ENCODE measurements at places on chromosomes 16 and 17.

DNA sequence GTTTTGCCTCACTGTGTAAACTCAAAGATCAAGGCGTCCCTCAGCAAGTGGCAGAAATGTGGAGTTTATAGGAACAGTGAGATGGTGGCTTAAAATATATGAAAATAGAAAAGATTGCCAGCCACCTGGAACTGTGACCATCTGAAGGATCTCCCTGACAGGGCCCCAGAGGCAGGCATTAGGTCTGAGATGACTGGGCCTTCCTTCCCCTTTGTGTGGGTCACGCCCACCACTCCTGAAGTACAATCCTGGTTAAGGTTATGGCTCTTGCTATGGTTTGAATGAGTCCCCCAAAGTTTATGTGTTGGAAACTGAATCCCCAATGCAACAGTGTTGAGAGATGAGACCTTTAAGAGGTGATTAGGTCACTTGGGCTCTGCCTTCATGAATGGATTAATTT, 6.4 kb downstream of the ST6GALNAC2 start:
- no peak for DNase-seq

GRCh38 chr17:76005263-76006149, 4.9 kb downstream of the CDK3 start:
- DNase-seq = no peak

DNA sequence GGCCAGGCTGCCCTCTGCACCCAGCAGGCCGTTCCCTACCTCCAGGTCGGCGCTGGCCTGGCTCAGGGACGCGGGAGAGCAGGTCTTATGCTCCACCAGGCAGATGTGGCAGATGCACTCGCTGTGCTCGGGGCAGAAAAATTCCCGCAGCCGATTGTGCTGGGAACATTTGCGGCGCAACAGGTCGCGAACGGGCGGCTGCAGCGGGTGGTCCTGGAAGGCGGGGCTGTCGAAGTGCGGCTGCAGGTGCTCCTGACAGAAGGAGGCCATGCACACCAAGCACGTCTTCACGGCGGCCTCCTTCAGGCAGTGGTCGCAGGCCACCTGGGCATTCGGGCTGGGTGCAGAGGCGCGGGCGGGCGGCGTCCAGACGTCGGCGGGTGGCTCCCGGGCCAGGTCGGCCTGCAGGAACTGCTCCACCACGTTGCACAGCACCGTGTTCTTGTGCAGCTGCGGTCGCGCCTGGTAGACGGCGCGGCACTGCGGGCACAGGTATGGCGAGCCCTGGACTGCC, 439 bp downstream of the TRIM25 start:
- DNase-seq = no peak

DNA sequence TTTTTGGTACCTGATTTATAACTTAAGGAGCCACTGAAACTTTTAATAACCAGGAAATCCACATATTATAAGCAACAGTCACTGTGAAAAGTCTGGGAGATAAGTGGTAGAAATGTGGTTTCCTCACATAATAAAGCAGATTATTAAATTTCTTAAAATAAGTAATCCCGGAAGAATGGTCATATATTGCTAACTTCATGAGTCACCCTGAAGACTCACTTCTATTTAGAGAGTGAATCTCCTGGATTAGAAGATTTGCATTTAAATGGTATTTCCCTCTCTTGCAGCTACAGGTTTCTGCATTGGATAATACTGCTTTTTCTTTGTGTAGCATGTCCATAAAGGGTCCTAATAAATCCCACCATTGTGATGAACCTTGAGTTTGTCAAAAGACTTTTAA, 1286.8 kb upstream of the CDH8 start:
- no peak for DNase-seq

- no peak for DNase-seq
Observed at GRCh38 chr16:88633684-88634140, 4.7 kb upstream of the IL17C start.

Measured in esophagus squamous epithelium (tissue), 5 donors.